ENCODE measurements at places on chromosomes 7 and 10.

GRCh38 chr7:113945018-113945938, 26.5 kb upstream of the PPP1R3A start:
- DNase-seq = no peak

GRCh38 chr7:71131256-71132126, 453 bp upstream of the GALNT17 start:
- DNase-seq = peak; percentile 21

DNA sequence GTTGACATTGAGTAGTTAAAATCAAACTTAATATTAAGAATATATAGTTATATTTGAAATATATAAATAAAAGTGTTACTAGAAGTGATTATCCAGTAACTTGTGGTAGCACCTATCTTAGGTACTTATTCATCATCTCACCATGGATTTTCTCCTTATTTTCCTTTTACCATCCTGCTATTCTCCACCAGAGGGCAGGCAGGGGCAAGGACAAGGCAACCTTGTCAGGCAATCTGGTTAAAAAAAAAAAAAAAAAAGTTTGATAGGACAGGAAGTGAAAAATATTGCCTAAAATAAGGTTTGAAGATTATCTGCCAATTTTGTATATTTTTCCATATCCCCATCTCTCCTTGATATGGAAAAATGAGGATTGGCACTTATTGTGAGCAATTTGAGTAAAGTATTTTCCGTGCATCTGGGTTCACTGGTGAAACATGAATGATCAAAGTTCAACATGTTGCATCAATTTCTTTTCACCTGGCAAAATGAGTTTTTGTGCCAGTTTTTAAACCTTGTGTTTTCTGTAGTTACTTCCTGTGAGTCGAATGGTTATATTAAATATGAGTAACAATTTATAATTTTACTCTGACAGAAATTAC, 256.7 kb downstream of the AGMO start:
- DNase-seq = peak; percentile 25

DNA sequence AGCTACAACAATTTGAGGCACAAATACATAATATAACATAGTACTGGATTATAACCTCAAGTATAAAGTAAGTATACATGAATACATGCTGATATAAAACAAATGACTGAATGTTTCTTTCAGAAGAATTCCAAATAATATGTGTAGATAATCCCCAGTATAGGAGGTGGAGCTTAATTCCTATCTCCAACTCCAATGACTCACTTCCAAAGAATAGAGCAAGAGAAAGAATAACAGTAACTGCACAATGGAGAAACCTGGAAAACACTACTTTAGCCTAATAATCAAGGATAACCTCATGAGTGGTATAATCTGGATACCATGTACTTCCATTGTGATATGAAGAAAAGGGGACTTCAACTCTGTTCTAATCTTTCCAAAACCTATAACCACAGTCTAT, 13.7 kb upstream of the SEMA3C start:
- no peak for DNase-seq

DNA sequence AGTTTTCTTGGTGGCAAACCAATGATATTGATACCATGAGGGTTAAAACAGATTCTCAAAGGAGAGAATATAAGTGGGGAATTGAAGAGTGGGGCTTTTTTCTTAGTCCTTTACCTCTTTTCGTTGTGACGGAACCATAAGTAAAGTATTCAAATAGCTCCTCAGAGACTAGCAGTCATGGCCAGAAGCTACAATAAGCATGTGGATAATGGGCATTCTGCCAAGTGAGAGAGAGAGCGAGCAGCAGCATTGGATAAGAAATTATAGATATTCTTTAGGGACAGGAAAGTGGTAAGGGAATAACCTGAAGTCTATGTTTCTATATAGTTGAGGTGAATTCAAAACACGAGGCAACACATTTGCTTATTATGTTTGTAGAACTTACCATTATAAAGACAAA, 235.1 kb downstream of the SEMA3E start:
- no peak for DNase-seq

DNA sequence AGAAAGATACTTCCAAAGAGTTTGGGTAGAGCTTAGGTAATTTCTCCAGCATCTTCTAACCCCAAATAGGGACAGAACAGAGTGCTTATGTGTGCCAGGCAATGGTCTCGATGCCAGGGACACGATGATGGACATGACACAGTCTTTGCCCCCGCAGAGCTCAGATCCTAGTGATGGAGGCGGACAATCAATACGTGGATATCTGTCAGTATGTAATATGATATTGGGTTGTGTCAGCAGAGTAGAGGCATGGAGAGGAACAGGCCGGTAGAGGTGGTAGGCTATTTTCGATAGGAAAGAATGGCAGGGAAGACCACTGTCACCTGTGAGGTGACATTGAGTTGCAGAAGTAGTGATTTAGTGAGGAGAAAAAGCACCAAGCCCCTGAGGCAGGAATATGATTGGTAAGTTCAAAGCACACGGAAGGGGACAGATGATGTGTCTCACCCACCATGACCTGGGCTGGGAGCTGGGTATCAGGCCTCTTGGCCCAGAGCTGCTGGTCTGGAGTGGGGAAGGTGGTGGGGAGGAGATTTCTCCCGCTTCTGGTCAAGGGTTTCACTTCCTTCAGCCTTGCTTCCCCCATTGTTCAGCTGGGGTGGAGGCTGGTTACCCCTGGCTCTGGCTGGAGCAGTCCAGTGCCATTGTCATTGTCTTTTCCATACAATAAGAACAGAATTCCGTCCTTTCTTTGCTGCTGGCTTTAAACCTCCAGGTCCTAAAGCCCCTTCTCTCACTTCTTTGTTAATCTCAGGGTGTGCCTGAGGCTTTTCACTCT, 36.0 kb upstream of the SRGN start:
- DNase-seq = no peak

DNA sequence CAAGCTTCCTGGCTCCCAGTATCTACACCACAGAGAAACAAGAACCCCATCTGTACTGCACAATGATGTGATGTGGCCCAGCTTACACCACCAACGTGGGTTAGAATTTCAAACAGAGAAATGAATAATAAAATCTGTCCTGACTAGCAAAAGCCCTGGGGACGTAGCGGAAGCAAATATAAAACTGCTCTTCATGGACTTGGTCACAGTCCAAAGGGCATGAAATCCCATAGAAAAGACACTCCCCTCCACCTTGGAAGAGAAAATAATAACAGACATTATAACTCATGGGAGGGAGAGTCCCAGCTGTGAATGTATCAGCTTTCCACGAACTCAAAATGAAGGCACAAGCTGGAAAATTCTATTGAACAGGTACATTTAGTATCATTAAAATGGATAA, 205.3 kb upstream of the GALNT17 start:
- DNase-seq = no peak

DNA sequence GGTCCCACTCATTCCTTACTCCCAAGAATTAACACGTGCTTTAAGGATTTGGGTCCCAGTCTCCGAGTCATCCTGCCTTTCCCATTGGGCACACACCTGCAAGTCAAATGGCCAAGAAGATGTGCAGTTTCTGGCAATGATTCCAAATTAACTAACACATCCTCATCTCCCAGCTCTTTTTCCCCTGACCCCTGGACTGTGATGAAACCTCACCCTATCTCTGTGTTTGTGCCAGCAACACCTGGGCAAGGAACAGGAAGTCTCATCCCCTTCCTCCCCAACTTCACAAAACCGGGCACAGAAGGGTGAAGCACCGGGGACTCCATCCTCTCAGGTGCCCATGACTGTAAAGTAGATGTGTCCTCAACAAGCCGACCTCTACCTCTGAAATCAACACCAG, 54.8 kb downstream of the PLXNA4 start:
- no peak for DNase-seq

DNA sequence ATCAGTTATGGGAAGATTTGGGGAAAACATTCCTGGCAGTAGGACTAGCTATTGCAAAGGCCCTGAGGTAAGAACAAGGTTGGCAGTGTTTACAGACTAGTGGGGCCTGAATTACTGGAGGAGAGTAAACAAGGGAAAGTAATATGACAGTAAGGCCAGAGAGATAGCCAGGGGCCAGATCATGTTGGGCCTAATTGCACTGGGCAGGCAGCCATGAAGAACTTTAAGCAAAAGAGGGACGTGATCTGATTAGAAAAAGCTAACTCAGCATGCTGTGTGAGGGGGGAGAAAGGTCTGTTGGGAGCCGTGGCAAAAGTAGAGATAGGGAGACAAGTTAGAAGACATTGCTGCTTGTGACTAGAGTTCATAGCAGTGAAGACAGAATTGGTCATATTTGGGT, 9.2 kb downstream of the NUP42 start:
- no peak for DNase-seq

DNA sequence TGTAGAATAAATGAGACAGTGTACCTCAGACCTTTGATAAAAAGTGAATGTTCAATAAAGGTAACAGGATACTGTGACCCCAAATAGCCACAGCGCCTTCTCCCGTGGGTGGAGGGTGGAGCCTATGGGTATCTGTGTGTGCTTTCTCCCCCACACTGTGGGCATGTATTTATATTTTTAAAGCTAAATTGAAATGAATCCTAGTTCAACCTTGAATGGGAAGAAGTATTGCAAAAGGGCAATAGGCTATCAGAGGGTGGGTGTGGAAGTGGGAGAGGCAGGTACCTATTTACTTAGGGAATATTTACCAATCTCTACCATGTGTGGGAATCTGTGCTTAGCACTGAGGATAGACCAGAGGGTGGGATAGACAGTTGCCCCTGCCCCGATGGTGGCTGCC, 68.9 kb downstream of the PFKFB3 start:
- peak; percentile 39 for DNase-seq

DNA sequence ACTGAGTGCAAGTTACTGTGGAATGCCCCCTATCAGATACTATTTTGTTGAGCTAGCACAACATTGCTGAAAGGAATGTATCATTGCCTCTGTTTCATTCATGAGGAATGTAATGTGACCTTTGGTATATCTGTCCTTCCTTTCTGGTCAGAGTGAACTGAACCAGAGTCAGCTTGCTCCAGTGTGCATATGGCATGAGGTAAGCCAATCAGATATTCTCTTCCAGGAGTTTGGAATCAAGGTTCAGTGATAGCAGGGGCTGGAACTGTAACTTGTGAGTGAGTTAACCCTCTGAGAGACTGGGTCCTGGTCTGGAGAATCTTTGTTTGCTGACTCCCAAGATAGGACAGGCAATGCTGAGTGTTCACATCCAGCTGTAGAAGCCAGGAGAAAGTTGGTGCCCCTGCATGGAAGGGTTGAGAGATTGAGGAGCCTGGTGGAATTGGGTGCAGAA, 45.3 kb upstream of the OSBPL3 start:
- DNase-seq = no peak

DNA sequence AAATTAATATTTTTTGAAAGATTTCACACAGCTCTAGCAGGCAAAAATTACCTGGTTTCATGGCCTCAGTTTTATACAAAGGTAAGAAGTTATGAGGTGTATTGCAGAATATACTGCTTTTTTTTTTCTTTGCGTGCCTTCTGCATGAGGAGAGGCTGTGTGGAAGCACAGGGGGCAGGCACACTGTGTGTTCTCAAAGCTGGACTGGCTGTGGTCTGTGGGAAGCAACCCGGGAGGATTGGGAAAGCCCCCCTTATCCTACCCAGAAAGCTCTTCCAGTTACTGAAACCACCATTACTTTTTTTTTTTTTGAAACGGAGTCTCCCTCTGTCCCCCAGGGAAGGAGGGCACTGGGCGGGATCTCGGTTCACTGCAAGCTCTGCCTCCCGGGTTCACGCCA, 25.0 kb downstream of the ADARB2 start:
- DNase-seq = no peak
